ENCODE measurements at places on chromosomes 1 and 21. TPM values are rescaled to one million over a fixed set of nuclear protein-coding genes. Genes with fewer than 3 reads are reported as not detected.

The WNT4 gene
- 8.4 TPM for total RNA-seq

The CSMD2 gene
- total RNA-seq: 0.13 TPM

The SCAF4 gene
- total RNA-seq: 18.1 TPM

The SH2D5 gene
- 0.57 TPM for total RNA-seq

The PPM1J gene
- 2.7 TPM for total RNA-seq

The TNFRSF4 gene
- 0.40 TPM for total RNA-seq

The AKR7A3 gene
- total RNA-seq: 2.4 TPM

The BEND5 gene
- not detected for total RNA-seq

The LDLRAD1 gene
- total RNA-seq: 0.49 TPM

The CCDC17 gene
- 3.6 TPM for total RNA-seq

The CD48 gene
- total RNA-seq: 1.1 TPM

The PAPPA2 gene
- not detected for total RNA-seq

The PLA2G2C gene
- total RNA-seq: 0.19 TPM

The FLG2 gene
- total RNA-seq: 0.11 TPM

The FABP3 gene
- total RNA-seq: 0.57 TPM

The SEMA4A gene
- 36.6 TPM for total RNA-seq

The SPRR5 gene
- not detected for total RNA-seq

The LEMD1 gene
- 1.1 TPM for total RNA-seq

The ALX3 gene
- not detected for total RNA-seq

The LCE1C gene
- total RNA-seq: not detected

The CALML6 gene
- total RNA-seq: not detected

The ABCG1 gene
- total RNA-seq: 2.9 TPM

The DNAJC28 gene
- 1.5 TPM for total RNA-seq

The SELENBP1 gene
- total RNA-seq: 6.3 TPM

The FAM151A gene
- total RNA-seq: not detected

The RGS7 gene
- total RNA-seq: not detected

The CD5L gene
- total RNA-seq: not detected

The FGGY gene
- 9.4 TPM for total RNA-seq

The TRPM2 gene
- total RNA-seq: 0.40 TPM

The CD160 gene
- not detected for total RNA-seq

The PLCH2 gene
- 30.4 TPM for total RNA-seq

The TYW3 gene
- total RNA-seq: 12.0 TPM

The C1orf226 gene
- total RNA-seq: 3.2 TPM

The SELL gene
- total RNA-seq: 0.38 TPM

The GPR52 gene
- 6.3 TPM for total RNA-seq

The GUCA2B gene
- total RNA-seq: not detected

The LCE2A gene
- total RNA-seq: not detected

The HCRTR1 gene
- not detected for total RNA-seq

The PRMT6 gene
- 20.6 TPM for total RNA-seq

The C1orf167 gene
- 0.31 TPM for total RNA-seq

The GABPA gene
- total RNA-seq: 14.9 TPM

The DMRTA2 gene
- 1.6 TPM for total RNA-seq

The CFHR4 gene
- not detected for total RNA-seq

The SLC44A5 gene
- 0.27 TPM for total RNA-seq

The TRIM67 gene
- not detected for total RNA-seq

The CAPN9 gene
- not detected for total RNA-seq

The CCDC181 gene
- not detected for total RNA-seq

The ANKRD65 gene
- 9.7 TPM for total RNA-seq

The ANKRD34A gene
- total RNA-seq: 0.42 TPM

The TMEM81 gene
- total RNA-seq: 2.2 TPM

The LAMB3 gene
- total RNA-seq: 65.4 TPM

The HHAT gene
- total RNA-seq: 3.7 TPM

The IKBKE gene
- 21.0 TPM for total RNA-seq

The RSPH1 gene
- not detected for total RNA-seq

The FAM72A gene
- not detected for total RNA-seq

The COL8A2 gene
- total RNA-seq: 4.0 TPM

All from esophagus squamous epithelium (tissue), 5 donors.